LoVo (cell line): ENCODE measurements at places on chromosomes 12 and 14.

DNA sequence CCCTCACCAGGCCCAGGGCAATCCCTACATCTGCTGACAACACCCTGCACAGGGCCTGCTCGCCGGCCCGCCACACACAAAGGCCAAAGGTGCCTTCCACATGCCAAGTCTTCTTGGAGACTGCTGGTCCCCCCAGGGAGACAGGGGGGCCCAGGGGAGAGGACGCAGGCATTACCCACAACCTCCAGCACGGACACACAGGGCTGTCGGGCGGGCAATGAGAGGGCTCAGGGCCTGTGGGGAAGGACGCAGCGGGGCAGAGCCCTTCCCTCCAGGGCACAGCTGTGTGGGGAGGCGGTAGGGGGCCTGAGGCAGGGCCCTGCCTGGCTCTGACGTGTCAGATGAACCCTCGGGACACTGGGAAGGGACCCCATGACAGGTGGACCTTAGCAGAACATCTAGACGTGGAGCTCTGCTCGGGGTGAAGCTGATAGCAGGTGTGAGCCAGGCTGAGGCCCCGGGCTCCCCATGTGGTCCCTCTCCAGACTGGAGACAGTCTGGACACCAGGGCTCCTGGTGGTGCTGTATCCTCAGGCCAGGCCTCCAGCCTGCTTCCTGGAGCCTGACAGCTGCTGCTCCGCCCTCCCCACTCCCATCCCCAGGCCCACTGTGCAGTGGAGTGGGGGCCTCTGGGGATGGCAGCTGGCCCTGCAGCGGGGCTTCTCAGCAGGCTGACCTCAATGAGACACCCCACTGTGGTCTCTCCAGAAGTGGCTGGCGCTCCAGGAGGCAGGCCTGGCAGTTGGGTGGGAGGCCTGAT is 31.6 kb upstream of the NUDT14 start:
- no peak for DNase-seq

DNA sequence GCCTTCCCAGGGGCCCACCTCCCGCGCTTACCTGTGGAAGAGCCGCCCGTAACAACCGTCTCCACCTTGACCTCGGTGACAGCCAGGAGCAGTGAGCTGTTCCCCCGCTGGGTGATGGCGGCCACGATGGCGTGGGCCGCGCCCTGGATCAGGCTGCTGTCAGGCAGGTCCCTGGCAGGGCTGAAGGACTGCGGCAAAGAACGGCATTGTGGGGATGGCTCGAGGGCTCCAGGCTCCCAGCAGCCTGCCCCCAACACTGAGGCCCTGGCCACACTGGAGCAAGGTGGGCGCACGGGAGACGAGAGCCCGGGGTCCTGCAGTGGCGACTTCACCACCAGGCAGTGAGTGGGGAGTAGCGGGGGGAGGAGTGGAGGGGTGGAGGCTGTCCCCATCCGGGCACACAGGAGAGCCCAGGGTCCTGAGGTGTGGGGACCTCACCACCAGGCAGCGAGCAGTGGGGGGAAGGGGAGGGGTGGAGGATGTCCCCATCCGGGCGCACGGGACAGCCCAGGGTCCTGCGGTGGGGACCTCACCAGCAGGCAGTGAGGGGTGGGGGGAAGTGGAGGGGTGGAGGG is 25.0 kb downstream of the JAG2 start:
- no peak for DNase-seq

GRCh38 chr12:91874086-91874865 is 271.4 kb downstream of the BTG1 start:
- DNase-seq: no peak

DNA sequence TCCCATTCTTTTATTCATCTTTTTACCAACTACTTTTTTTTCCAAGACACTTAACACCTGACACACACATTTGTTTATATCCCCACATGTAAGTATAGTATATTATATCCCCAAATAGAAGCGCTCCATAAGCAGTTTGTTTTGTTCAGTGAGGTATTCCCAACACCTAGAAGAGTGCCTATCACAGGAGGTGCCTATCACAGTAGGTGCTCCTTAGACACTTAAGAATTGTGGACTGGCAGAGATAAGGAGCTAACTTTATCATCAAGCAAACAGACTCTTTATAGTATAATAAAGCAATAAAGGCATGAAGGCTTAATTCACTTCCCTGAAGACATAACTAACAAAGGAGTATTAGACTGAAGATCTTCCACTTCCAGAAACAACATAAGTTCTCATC is 29.1 kb downstream of the OSBPL8 start:
- peak; percentile 65 for DNase-seq

GRCh38 chr14:79426103-79426755 is 785.1 kb downstream of the DIO2 start:
- no peak for DNase-seq

DNA sequence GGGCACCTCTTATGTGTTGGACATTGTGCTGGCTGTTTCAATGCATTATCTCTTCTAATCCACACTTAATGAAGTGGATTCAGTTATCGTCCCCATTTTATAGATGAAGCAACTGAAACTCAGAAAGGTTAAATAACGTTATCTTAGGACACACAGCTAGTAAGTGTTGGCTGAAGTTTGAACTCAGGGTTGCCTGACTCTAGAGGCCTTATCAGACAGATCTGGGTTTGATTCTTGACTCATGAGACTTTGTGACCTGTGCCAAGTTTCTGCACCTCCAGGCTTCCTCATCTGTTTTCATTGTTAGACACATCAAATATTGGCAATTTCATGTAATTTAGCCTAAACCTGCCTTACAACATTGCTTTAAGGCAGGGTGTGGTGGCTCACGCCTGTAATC is 18.2 kb upstream of the IRF2BPL start:
- peak; percentile 45 for DNase-seq

GRCh38 chr12:86117711-86118110 is 138.5 kb downstream of the MGAT4C start:
- DNase-seq: no peak

GRCh38 chr12:92155733-92156132 is 10.1 kb upstream of the BTG1 start:
- DNase-seq: no peak

- DNase-seq: peak; percentile 85
These were observed 674 bp downstream of the VDR start for GRCh38 chr12:47903927-47904712.

DNA sequence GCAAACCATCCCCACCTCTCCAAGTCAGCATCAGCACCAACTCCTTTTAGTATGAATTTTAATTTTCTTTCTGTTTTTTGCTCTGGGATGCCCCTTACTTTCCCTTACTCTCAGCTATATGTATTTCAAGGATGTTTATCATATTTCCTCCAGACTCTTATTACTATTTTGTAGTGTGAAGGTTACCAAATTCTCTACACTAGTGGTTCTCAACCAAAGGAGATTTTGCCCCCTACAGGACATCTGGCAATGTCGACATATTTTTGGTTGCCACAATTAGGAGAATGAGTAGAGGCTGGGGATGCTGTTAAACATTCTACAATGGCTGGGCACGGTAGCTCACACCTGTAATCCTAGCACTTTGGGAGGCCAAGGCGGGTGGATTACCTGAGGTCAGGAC is 29.1 kb upstream of the SOS2 start:
- DNase-seq: no peak

GRCh38 chr12:442235-442884 is 17.4 kb upstream of the B4GALNT3 start:
- peak; percentile 59 for DNase-seq

- DNase-seq: no peak
These were observed 61.2 kb upstream of the FAM222A start for GRCh38 chr12:109652233-109652976.

GRCh38 chr14:65101631-65102440 is 481 bp downstream of the MAX start:
- no peak for DNase-seq
